Left ventricle myocardium superior (tissue), 1 donor: ENCODE measurements at places on chromosomes 1 and 21. TPM values are rescaled to one million over a fixed set of nuclear protein-coding genes. Genes with fewer than 3 reads are reported as not detected.
A peak's percentile ranks its signal among the peaks of the same experiment; 100 is the strongest.

GRCh38 chr1:99173282-99173681, 91.0 kb upstream of the PLPPR4 start:
- DNase-seq, result no peak

GRCh38 chr1:231357831-231358354, 19.8 kb downstream of the SPRTN start:
- DNase-seq, result no peak

DNA sequence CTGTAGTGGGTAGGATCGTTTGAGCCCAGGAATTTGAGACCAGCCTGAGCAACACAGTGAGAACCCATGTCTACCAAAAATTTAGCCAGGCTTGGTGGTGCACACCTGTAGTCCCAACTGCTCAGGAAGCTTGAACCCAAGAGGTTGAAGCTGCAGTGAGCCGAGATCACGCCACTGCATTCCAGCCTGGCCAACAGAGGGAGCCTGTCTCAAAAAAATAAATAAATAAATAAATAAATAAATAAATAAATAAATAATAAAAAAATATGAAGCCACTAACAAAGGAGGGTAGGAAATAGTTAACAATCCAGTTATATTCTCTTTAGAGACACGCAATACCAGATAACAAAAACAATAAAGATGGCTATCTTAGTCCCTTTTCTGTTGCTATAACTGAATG, 11.9 kb upstream of the CBR3 start:
- DNase-seq, result no peak

GRCh38 chr1:16293538-16293937, 56.6 kb upstream of the CPLANE2 start:
- DNase-seq, result no peak

- no peak for DNase-seq
These were observed 90.8 kb upstream of the USP25 start for GRCh38 chr21:15638856-15639549.

GRCh38 chr1:183411091-183411490, 7.1 kb downstream of the NMNAT2 start:
- DNase-seq, result no peak

DNA sequence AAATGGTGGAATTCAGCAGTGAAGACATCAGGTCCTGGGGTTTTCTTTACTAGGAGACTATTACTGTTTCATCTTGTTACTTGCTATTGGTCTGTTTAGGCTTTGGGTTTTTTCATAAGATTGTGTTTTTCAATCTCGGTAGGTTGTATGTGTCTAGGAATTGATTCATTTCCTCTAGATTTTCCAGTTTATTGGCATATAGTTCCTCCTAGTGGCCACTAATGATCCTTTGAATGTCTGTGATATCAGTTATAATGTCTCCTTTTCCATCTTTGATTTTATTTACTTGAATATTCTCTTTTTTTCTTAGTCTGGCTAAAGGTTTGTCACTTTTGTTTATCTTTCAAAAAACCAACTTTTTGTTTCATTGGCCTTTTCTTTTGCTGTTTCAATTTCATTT, 233.0 kb downstream of the RWDD3 start:
- DNase-seq, result no peak

DNA sequence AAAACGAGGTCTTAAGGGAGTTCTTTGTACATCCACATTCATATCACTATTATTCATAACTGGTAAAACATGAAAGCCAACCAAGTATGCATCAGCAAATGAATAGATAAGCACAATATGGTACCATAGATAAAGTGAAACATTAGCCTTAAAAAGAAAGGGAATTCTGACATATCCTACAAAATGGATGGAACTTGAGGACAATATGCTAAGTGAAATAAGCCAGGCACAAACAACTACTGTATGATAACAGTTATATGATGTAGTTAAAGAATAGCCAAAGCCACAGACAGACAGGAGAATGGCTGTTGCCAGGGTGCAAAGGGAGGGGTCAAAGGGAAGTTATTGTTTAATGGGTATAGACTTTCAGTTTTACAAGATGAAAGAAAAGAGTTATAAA, 148.9 kb downstream of the EIF4G3 start:
- no peak for DNase-seq

- DNase-seq, result no peak
These were observed 515.5 kb downstream of the BRINP3 start for GRCh38 chr1:189962181-189962580.

DNA sequence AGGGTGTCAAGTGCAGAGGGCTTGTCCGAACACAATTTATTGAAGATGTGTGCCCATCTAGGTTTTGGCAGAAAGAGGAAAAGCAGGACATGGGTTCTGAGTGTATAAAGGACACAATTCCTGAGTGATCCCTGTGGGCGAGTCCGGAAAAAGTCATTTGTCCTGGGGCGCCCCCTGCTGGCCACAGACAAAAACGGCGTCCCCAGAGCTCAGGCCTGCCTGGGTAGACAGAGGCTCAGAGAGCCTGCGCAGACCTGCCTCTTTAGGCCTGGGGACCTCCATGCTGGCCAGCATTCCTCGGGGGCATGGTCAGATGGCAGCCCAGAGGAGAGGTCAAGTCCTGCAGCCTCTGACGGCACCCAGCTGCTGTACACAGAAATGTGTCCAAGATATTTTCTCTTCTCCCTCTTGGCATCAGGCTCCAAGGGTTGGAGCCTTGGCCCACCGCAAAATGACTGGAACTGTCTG, 65.5 kb upstream of the LRP8 start:
- DNase-seq, result peak; percentile 82

Gene MYCL
- total RNA-seq, result 1.5 TPM

Gene ZBTB8B
- total RNA-seq, result not detected
